Fibroblast of villous mesenchyme (primary cell): ENCODE measurements at places on chromosomes 16 and 17.

GRCh38 chr16:73418051-73418450 is 370.1 kb upstream of the ZFHX3 start:
- peak; percentile 5 for DNase-seq

- DNase-seq = no peak
Observed at GRCh38 chr16:57639172-57639887, 10.9 kb downstream of the ADGRG1 start.

GRCh38 chr16:68276223-68276622 is 11.9 kb downstream of the SLC7A6 start:
- DNase-seq = no peak

- DNase-seq = peak; percentile 98
Observed at GRCh38 chr16:77897129-77897437, 108.7 kb downstream of the VAT1L start.

DNA sequence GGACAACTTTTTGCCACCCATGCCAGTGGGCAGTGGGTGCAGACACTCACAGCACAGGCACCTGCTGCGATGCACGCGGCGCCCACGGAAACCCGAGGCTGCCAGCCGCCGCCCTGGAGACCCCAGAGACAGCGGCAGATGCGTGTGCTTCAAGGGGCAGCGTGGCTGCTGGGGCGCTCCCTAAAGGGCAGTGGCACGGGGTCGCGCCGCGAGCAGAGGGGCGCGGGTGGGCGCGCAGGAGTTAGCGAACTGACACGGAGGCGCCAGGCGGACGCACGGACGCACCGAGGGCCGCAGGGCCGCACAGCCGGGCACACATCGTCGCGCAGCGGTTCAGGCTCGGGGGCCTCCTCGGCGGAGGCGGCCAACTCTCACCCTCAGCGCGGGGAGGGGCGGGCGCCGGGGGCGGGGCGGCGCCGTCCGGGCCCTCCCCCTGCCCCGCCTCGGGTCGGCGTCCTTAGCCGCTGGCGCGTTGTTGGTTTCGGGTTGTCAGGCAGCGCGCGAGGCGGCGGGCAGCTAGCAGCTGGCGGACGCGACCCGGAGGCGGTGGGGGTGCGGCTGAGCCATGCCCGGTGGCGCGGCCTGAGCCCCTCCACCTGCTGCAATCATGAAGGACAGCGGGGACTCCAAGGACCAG is at the start of gene KIF19:
KIF19 (plus strand) TSS at position 484 of the 637 bp plus-strand sequence; CDS start at position 608, 124 bp downstream.
- no peak for DNase-seq

DNA sequence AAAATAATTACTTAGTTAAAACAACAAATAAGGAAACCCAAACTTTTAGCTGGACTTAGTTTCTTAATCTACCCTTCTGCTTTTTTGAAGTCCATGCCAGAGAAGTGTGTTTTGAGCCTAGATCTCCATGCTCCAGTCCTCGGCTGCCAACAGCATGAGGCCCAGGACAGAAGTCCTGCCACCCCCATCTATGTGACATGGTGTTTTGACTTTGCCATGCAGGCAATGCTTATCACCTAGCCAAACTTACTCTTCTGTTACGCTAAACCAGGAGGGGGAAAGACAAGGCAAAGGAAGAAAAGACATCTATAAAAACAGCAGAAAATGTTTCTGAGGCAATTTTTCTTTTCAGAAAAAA is 119.5 kb downstream of the PARN start:
- no peak for DNase-seq

DNA sequence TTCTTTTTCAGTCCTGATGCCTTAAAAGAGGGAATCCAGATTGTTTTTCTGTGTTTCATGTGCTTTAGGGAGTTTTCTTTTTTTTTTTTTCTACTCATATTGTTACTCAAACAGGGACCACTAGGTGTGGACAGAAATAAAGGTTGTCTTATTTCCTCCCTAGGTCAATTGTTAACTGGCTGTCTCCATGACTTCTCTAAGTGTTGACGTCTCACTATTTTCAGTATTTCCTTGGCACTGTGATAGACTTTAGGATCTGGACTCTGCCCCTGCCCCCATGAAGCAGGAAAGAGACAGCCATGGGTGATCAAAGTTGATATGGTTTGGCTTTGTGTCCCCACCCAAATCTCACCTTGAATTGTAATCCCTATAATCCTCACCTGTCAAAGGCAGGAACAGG is 73.7 kb downstream of the AKAP1 start:
- DNase-seq = no peak

DNA sequence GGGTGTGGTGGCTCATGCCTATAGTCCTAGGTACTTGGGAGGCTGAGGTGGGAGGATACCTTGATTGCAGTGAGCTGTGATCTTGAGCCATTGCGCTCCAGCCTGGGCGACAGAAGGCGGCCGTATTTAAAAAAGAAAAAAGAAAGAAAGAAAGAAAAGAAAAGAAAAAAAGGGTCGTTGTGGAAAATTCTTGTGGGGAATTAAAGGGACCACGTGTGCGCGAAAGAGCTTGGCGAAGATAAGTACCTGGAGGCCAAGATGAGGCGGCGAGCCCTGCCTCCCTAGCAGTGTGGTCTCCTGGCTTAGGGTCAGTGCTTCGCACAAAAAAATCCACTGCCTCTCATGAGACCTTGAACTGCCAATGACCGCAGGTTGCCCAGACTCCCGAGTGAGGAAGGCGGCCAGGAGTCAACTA is 728 bp upstream of the NMT1 start:
- DNase-seq = no peak

GRCh38 chr16:68658341-68658973 is 13.3 kb downstream of the CDH3 start:
- DNase-seq = peak; percentile 44

- no peak for DNase-seq
Observed at GRCh38 chr17:32780721-32781120, 96.2 kb downstream of the MYO1D start.

- peak; percentile 91 for DNase-seq
Observed at GRCh38 chr17:66508896-66509844, 206.8 kb downstream of the PRKCA start.

DNA sequence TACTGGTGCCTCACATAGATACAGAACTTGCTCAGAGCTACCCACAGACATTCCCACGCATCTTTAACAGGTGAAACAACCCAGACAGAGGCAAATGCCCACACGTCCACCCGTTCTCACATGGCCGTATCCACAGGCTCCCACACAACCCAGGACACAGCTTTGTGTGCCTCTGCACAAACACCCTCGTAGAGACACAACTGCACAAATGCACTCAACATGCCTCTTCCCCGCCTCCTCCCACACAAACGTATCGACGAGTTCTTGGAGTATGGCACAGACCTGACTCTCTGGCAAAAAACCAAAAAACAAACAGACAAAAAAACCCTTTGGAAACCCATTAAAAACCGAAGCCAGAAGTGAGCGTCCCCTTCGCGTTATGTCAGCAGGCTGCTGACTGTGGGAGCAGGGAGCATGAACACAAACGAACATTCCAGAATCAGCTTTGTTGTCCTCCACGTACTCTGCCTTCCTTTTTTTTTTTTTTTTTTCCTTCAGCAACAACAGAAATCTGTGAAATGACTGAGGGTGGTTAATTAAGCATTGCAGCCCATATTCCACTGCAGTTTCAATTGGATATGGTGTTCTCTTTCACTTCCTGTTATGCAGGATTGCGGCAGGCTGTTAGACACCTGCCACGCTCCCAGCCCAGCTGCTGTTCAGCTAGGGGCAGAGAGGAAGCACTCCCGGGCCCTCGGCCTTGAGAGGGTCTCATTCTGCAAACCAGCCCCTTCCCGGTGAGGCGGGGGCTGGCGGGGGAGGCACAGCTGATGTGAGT is 313.7 kb downstream of the MAF start:
- DNase-seq = no peak

- peak; percentile 91 for DNase-seq
Observed at GRCh38 chr17:46167826-46168569, 25.2 kb downstream of the KANSL1 start.

DNA sequence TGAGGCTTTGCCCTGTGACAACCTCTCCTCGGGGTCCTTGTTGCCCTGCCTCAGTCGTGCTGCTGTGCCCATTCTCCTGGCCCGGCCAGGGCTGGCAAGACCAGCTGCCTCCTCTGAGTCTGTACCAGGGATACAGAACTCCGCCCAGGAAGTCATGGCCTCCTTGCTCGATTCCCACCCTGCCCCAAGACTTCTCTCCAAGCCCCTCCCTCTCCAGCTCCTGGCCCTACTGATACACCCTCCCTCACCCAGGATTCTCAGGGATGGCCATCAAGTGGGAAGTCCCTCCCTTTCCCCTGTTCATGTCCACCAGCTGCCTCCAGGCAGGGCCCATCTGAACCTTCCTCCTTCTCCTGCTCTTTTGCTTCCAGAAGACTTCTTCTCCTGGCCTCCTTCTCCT is 11.2 kb upstream of the TMEM208 start:
- DNase-seq = no peak

- no peak for DNase-seq
Observed at GRCh38 chr16:58937661-58938060, 203.5 kb upstream of the GOT2 start.

- DNase-seq = no peak
Observed at GRCh38 chr17:75440738-75441448, 15.5 kb upstream of the TMEM94 start.

GRCh38 chr16:50360779-50361178 is 8.0 kb downstream of the BRD7 start:
- DNase-seq = no peak

- DNase-seq = peak; percentile 62
Observed at GRCh38 chr17:7989781-7990655, 12.4 kb upstream of the GUCY2D start.

DNA sequence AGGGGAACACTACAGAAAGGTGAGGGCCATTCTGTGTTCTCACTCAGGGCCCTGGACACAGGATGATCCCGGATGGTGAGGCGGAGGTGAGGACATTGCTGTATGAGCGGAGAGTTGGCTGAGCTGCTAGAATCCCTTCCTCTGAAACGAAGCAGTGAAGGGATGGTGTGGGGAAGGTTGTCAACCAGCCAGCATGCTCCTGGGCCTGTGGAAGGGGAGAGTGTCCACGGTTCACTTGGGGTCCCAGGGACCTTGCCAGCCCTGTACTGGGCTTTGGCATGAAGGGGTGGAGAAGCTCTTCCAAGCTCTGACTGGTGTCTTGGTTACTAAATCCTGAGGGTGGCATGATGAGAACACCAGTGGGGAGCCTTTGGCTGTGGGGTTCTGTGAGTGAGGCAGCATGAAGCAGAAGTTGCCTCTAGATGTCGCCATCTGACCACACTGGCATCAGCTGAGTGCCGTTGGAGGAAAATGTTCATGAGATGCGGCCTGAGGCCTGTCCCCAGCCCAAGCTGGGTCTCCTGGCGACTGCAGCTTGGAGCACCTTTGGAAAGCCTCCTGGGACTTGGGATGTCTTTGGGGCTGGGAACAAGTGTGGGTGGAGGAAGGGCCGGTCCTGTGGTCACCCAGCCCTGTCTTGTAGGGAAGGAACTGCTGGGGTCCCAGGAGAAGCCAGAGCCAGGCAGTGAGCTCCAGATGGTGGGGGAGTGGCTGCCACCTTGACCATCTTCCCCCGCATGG is 14.8 kb downstream of the PDP2 start:
- DNase-seq = peak; percentile 82

DNA sequence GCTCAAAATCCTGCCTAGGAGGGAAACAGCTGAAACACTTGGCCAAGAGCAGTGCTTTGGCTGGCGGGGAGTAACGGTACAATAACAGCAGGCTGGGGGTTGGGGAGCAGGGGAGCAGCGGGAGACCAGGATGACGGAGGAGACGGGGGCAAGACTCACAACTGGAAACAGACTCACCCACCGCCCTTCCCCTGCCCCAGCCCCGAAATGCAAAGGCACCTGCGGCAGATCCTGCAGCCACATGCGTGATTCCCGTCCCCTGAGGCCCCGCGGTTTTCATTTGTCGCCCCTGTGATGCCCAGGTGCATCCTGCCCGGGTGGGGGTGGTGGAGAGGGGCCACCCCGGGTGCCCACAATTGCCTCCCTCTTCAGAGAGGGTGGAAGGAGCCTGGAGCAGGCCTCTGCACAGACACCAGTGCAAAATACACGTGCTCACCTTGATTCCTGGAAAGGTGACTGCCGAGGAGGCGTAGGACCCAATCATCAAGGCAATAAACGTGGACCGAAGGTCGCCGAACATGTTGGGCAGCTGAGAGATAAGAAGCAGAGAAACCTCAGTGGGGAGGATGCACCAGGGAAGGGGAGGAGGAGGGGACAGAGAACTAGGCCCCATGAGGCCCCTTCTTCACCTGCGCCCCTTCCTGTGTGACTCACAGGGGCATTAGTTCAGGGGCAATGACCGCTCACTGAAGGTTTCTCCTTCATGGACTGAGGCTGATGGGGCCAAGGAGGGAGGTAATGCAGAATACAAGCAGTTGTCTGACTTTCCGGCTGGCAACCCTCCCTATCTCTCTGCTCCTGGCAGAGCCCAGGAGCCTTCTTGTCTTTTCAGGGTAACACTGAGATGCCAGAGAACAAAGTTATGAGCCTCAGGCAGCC is 30.4 kb upstream of the PITPNA start:
- no peak for DNase-seq

DNA sequence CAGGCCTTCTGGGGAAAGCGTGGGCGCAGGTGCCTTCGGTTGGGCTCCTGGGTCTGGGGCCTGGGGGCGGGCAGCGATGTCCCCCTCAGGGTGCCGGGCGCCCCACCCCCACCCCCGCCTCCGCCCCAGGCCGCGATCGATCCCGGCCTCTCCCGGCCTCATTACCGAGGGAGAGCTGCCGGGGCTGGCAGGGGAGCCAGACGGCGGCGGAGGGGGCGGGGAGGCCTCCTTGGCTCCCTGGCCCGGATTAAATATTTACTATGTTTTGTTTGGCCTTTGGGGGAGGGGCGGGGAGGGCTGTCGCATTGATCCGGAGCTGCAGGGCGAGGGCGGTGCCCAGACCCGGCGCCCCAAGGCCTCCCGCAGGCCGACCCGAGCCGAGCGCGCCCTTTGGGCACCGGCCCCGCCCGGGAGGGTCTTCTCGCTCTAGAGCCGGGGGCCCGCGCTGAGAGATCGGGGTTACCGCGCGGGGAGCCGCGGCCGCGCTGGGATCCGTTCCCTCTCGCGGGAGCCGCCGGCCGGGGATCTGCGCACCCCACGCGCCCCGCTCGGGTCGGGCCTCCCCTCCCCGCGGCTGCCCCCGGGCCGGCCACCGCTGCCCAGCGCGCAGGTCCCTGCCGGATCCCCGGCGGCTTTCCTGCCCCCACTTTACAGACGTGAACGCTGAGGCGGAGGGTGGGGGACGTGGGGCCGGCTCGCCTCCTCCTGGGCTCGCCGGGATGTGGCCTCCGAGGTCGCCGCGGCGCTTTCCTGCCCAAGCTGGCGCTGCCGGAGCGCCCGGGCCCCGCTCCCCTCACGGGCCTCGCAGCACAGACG is 27.0 kb downstream of the RTN4RL1 start:
- no peak for DNase-seq
